Gastrocnemius medialis (tissue), 4 donors: ENCODE measurements at places on chromosomes 5 and 9. TPM values are rescaled to one million over a fixed set of nuclear protein-coding genes. Genes with fewer than 3 reads are reported as not detected.

- DNase-seq, result no peak
Measured at GRCh38 chr9:378263-378662, 163.6 kb downstream of the DOCK8 start.

- peak; percentile 12 for DNase-seq
Measured at GRCh38 chr5:15501091-15501791, 1.3 kb downstream of the FBXL7 start.

DNA sequence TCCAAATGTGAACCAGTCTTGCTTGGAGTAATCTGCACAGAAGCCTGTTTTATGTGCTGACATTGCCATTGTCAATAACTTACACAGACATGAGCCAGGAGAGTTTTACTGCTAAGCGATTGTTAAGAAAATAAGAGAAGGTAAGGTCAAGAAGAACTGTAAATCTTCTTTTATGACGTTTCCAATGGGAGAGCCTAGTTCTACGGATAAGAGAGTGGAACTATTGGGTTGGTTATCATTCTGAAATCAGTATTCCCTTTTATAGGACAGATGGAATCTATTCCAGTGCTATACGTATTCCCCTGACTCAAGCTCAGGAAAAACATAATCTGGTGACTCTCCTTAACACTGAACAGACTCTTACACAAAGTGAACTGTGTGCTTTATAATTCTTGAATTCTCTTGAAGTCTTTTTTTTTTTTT, 137.9 kb upstream of the OTULINL start:
- DNase-seq, result no peak

- DNase-seq, result peak; percentile 53
Measured at GRCh38 chr5:156552855-156553358, 225.9 kb downstream of the SGCD start.

GRCh38 chr5:64156261-64156660, 9.4 kb upstream of the RNF180 start:
- no peak for DNase-seq

DNA sequence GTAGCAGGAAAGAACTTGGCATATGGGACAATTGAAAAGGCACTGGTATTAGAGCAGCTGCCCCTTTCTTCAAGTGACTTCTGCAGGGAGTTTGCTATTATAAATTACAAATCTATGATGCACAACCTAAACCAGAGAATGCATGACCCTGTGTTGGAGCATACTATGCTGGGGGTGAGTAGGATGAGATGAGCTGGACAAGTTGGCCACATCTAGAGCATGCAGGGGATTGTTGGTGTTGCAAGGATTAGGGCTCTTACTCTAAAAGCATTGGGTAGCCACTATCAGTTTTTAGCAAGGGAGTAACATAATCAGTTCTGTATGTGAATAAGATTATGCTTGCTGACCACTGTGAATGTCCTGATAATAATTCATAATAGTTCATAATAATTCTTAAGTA, 186.7 kb downstream of the KIAA0825 start:
- DNase-seq, result no peak

DNA sequence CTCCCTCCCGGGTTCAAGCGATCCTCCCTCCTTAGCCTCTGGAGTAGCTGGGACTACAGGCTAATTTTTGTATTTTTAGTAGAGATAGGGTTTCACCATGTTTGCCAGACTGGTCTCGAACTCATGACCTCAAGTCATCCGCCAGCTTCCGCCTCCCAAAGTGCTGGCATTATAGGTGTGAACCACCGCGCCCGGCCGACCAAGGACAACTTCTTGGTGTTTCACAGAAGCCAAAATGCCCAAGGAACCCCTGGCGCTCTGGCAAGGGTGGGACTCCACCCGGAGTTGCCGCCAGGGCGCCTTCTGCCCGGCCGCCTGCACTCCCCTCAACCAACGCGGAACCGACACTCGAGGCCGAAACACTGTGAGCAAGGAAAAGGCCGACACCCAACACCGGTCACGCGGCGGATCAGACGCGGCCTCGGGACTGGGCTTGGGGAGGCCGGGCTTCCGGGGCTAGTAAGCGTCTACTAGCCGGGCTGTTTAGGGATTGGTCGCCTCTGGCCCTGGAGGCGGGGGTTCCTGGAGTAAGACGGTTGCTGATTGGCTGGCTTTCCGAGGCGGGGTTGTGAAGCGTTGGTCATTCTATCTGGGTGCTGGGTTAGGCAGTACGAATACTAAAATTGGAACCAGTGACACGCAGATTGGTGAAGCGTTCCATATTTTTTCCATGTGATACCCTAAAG, 7.7 kb upstream of the CFAP157 start:
- peak; percentile 99 for DNase-seq

DNA sequence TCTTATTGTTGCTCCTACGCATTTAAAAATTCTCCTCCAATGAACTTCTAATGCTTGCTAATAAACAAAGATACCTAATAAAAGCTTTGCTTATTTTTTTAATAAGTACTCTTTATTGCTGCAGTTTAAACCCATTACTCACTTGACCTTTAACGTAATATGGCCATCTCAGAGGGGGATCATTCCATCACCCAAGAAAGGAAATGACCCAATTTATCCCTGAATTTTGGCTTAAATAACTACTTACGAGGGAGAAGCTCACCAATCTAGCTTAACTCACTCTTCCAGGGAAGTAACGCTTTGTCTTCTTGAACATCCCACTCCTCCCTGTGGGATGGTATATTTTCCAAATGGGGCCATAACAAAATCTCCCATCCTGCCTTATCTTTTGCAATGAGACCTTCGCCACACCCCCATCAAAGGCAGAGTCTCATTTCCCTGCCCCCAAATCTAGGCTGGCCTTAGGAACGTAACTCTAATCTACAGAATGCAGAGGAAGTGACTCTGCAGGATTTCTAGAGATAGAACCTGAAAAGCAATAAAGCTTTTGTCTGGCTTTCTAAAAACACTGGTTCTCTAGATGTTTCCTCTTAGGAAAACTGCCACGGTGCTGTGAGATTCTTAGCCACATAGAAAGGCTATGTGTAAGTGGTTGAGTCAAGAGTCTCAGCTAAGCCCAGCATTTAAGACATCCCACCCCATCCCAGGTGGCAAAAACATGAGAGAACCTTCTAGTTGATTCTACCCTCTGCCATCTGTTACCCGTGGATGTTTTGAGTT, 310.0 kb downstream of the ASTN2 start:
- no peak for DNase-seq

DNA sequence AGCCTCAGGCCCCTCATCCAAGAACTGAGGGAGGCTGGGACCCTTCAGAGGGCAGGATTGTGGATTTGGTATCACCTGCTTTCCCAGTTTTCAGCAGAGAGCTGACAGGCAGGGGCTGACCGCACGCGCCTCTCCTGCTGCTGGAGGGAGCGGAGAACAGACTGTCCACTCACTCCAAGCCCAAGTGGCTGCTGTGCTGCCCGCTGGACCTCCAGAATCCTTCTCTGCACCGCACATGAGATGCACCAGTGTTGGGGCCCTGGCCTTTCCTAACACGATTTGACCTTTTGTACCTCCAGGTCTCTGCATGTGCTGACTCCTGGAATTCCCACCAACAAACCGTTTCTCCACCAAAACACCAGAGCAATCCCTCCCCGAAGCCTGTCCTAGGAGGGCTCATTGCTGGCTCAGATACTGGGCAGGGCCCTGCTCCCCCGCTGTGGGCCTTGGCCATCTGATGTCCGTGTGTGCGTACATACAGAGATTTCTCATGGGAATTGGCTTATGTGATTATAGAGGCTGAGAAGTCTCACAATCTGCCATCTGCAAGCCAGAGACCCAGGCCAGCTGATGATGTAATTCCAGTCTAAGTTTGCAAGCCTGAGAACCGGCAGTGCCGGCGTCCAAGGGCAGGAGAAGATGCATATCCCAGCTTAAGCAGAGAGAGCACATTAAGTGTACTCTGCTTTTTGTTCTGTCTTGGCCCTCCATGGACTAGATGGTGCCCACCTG, 141.7 kb downstream of the GADD45G start:
- no peak for DNase-seq

GRCh38 chr9:75591972-75592371, 298.5 kb upstream of the PCSK5 start:
- DNase-seq, result peak; percentile 8

- DNase-seq, result no peak
Measured at GRCh38 chr5:142275496-142275895, 49.3 kb downstream of the SPRY4 start.

- DNase-seq, result no peak
Measured at GRCh38 chr9:126341902-126342301, 15.3 kb downstream of the MVB12B start.

- no peak for DNase-seq
Measured at GRCh38 chr5:172347496-172348052, 64.0 kb upstream of the UBTD2 start.

DNA sequence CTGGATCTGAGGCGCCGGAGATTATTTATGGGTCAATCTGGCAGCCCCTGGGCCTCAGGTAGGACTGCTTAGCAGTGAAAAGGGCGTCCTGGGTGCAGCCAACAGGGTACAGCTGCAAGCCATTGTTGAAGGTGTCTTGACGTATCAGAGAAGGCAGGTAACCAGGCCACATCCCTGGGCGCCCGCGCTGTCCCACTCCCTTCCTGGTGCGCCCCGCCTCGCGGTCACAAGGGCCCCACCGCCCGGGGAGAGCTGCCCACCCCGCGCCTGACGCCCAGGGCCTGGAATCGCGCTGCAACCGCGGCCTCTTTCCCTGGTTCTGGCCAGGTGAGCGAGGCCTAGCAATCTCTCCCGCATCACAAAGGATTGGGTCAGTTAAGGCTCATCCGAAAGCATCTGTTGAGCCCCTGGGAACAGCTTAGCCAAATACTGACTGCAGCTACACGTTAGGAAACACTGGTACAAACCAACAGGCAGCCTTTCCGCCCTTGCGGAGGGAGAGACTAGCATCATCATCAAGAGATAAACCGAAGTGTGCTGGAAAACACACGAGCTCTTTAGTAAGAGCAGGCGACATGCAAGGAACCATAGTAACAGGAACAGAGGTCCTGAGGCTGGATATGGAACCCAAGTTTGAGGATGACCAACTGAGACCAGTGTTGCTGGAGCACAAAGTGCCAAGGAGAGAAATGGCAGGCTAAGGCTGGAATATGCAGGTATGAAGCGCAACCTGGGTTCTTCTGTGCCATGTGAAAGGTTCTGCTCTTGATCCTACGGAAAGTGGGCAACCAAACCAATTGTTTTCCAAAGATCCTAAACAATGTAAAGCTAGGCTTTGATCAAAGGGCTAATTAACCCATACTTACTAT, 3.6 kb downstream of the RPS23 start:
- no peak for DNase-seq

DNA sequence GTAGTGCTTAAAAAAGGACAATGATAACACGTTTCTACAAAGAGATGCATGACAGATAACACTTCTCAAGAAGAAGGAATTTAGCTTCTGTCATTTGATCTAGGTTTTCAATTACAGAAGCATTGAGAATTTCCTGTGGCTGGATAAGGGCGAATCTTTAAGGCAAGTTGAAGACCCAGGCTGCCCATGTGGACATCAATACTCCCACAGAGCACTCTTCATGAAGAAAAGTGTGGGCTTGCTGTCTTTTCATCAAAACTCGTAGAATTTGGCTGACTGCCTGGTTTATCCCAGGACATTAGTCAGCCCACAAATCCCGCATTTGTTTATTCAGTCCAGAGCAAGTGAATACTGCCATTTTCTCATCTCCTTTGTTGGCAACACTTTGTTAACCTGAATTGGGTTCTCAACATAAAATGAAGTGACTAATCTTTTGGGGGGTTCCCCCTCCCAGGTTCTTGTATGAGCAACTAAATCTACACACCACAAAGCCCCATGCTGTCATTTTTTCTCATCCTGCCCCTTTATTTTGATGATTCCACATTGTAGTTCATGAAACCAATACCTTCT, 43.4 kb upstream of the CDKN2B start:
- DNase-seq, result no peak

DNA sequence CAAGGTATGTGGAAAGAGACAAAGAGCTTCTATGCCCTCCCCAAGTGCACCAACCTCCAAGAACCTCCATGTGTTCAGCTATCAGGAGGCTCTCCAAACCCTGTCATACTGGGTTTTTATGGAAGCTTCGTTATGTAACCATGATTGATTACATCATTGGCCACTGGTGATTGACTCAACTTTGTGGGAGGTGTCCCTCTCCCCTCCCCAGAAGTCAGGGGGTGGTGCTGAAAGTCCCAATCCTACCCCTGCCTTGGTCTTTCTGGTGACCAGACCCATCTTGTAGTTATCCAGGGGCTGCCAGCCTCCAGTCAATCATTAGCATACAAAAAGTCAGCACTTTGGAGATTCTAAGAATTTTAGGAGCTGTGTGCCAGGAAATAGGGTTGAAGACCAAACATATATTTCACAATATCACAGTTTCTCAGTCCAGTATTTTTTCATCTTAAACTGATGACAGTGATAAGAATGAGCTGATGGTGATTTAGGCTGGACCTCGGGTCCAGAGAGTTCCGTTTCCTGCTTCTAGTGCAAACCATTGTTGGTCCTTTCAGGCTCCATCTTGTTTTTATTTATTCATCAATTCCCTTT, 27.3 kb upstream of the FANCC start:
- DNase-seq, result no peak

- no peak for DNase-seq
Measured at GRCh38 chr9:85978496-85978895, 37.5 kb downstream of the NAA35 start.

GRCh38 chr5:168612996-168613395, 33.8 kb upstream of the PANK3 start:
- DNase-seq, result no peak

DNA sequence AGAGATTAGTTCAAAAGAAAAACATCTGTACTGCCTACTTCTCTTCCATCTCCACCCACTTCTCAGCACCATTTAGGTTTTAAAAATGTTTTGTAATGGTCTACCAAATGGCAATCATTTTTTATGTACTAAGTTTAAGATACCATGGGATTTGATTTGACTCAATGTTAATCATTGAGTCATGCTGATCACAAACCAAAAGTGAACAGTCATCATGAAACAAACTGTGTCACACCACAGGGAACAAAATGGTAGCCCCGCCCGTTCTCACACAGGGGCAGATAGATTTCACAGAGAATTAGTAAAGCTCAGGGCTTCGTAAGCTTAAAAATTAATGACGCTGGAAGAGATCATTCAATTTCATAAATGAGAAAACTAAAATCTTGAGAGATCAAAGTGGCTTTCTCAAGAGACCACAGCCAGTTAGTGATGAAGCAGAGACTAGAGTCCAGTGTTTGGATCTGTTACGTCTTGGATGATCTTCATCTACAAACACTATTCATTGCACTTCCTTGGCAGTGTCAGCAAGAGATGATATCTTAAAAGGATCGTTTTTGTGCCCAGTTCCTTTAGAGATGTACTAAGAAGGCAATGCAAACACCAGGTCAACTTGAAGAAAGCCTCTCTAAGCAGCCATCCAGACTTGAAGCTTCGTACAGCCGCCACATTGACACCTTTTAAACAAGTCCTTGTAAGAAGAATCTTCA, 33.9 kb upstream of the TRIO start:
- DNase-seq, result peak; percentile 23

Gene PFN3
- total RNA-seq, result not detected

Gene BHMT
- total RNA-seq, result 1.0 TPM

Gene PPP3R2
- total RNA-seq, result not detected

Gene OR1Q1
- not detected for total RNA-seq

Gene STC2
- 2.2 TPM for total RNA-seq

Gene RFX3
- total RNA-seq, result 9.2 TPM

Gene AGTPBP1
- 24.4 TPM for total RNA-seq

Gene NTMT1
- 51.2 TPM for total RNA-seq

Gene HMHB1
- not detected for total RNA-seq

Gene LARP1
- 122 TPM for total RNA-seq

Gene NOXA1
- total RNA-seq, result 0.41 TPM

Gene PCSK1
- total RNA-seq, result 0.07 TPM

Gene CBY3
- not detected for total RNA-seq

Gene ADAMTS16
- not detected for total RNA-seq

Gene APBA1
- total RNA-seq, result 0.61 TPM

Gene SPEF2
- total RNA-seq, result 0.11 TPM

Gene SLC45A2
- not detected for total RNA-seq

Gene FOXD4
- total RNA-seq, result 1.1 TPM

Gene NCS1
- 2.8 TPM for total RNA-seq

Gene SNCAIP
- 0.22 TPM for total RNA-seq

Gene TNFSF8
- total RNA-seq, result not detected
